ENCODE measurements at places on chromosomes 6 and 20.

DNA sequence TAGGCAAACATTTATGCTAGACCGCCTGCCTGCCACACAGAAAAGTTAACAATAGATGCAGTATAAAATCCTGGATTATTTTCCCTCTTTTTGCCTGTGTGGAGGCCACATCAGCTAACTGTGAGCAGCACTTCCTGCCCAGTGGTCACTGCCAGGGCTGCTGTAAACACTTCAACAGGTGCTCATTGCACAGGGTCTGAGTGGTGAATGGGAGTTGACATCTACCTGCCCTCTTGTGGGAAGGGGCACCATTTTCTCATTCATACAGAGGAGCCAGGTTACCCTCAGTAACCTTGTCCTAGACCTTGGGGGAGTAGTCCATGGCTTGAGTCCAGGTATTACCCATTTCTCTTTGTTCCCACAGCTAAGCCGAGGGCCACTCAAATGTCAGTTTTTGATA is 235.3 kb downstream of the TMEM242 start:
- no peak for DNase-seq

DNA sequence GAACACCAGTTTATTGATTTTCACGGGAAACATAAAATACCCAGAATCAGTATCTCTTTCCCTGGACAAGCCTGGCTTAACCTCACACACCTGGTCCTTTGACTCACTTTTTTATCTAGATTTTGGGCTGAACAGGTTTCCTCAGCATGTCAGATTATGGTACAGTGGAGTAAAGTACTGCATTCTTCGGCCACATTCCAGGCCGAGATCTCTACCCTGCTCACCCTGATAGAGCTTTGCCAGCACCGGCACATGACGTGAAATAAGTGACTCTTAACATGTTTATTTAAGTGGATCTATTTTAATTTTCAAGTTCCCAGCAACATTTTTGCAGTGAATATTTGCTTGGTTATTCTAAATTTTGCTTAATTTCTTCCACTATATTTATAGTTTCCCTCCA is 79.0 kb upstream of the POPDC3 start:
- DNase-seq: no peak

DNA sequence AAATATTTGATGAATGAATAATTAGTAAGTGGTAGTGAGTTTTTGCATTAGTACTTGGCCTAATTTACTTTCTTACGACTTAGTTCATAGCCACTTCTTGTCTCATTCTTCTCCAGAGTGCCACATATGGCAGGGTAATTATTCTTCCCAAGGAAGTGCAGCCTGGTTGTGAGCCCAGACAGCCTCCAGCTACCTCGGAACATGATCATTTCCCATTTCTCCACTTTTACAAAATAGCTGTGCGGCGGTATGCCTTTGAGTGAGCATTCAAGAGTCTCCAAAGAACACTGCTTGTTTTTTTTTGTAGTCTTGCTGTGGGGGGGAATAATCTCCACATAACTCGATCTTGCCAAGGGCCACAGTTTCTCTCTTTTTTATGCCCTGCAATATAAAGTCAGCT is 765.0 kb downstream of the HDGFL1 start:
- DNase-seq: no peak

DNA sequence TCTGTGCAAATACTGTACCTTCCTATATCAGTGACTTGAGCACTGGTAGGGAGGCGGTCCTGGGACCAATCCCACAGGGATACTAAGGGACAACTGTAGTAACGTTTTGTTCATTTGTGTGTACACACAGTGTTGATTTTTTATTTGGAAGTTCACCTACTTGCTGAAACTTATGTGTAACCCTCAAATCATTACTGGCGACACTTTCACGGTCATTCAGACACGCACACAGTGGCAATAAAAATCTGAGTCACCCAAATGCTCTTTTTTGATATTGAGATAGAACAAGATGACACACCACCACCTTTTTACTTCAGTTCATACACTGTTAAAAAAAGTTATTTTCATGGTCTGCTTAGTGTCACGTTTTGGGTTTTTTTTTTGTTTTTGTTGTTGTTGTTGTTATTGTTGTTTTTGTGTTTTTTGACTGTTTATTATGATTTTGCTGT is 79.8 kb downstream of the QKI start:
- DNase-seq: no peak

Measured in stimulated activated CD4-positive, alpha-beta T cell treated with anti-CD3 and anti-CD28 coated beads, TNF-alpha, amount 100 ng/mL, for 24 hours (primary cell).